ENCODE measurements at places on chromosomes 13 and 19. TPM values are rescaled to one million over a fixed set of nuclear protein-coding genes. Genes with fewer than 3 reads are reported as not detected.

DNA sequence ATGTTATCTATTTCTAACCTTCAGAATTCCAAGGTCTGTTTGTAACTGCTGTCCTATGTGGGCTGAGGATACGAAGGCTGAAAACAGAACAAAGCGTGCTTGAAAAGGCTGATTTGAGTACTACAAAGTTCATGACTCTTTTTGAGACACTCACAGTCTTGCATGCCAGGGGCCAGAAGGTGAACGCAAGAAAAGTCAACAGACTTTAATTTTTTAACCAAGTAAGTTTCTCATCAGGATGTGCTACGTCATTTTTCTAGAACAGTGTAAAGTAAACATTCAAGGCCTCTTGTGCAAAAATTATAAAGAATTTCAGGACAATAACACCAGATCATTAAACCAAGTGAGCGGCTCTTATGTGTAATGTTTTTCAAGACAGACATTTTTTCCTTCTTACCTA, 163.5 kb downstream of the COG6 start:
- H3K36me3 ChIP-seq = no peaks in the 10 kb centered on the region
- H3K27ac ChIP-seq = no peak overlapping the region
- H3K4me1 ChIP-seq = no peaks in the 10 kb centered on the region

- H3K27ac ChIP-seq = peak overlapping the region; percentile 78
- no peaks in the 10 kb centered on the region for H3K27me3 ChIP-seq
- no peak for DNase-seq
- peaks cover 79% of the 10 kb centered on the region for H3K4me1 ChIP-seq
- no peaks in the 10 kb centered on the region for H3K36me3 ChIP-seq
Measured at GRCh38 chr13:98570929-98571372, 6.0 kb downstream of the STK24 start.

LEUTX gene
- total RNA-seq = not detected

- DNase-seq = no peak
- no peaks in the 10 kb centered on the region for H3K27me3 ChIP-seq
- no peaks in the 10 kb centered on the region for H3K36me3 ChIP-seq
- H3K4me3 ChIP-seq = no peak overlapping the region
Measured at GRCh38 chr19:55549500-55550320, 4.4 kb upstream of the SBK3 start.

DNA sequence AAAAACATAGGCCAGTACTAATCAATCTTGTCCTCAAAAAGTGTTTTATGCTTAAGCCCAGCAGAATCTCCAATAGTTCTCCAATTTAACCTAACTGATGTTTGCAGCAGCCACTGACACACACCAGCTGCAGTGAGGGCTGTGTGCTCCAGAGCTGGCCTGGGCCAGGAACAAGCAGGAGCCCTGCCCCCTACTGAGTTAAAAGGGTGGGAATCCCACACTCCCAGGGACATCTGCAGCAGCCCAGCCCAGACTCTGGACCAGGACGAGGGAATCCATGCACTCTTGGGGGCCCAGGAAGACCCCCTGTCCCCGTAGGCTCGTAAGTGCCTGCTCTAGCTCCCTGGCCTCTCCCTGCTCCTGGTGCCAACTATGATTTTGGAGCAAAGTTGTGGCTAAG, 91.5 kb upstream of the ATXN8OS start:
- no peak for DNase-seq
- H3K36me3 ChIP-seq = no peaks in the 10 kb centered on the region
- no peaks in the 10 kb centered on the region for H3K27me3 ChIP-seq
- no peak overlapping the region for H3K4me3 ChIP-seq

DPF1 gene
- total RNA-seq = not detected

- no peak overlapping the region for H3K4me3 ChIP-seq
- H3K36me3 ChIP-seq = peaks cover 10% of the 10 kb centered on the region
- H3K27ac ChIP-seq = peak overlapping the region; percentile 90
- H3K4me1 ChIP-seq = peaks cover 100% of the 10 kb centered on the region
Measured at GRCh38 chr19:38663957-38664502, 16.6 kb downstream of the ACTN4 start.

DNA sequence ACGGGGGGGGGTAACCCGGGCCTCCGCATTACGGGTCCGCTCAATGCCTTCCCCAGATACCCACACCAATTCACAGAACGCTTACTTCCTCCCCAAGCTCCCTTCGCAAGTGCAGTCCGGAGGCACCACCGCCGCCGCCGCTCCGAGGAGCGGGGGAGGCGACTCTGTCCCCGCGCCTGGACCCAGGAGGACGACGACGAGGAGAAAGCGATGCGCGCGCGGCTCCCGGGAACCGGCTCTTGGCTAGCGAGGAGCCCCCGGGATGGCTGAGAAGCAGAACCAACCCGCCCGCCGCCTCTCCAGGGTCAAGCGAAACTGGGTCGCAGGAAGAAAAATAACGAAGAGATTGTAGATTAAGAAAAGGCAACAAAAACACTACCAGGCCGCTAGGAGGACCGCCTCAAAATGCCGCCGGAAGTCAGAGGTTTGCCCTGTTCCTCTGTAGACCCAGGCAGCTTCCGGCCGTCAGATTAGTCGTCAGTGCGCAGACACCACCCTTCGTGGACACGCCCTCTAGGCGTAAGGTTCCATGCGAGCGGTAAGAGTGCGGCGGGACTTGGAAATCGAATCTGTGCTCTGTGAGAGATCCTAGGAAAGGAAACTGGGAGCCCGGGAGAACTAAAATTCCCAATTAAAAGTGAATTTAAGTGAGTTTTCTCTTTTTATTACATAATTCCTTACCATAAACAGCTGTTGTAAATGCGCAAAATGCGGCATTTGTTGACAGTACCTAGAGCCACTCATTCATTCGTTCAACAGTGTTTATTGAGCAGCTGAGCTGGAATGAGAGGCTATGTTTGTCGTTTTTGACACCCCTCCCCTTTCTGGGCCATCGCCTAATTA, at the start of gene ZC3H13:
Gene ZC3H13 (minus strand): TSS at position 428 of the 843 bp plus-strand sequence. CDS start 7,239 bp downstream, outside the sequence.
- peaks cover 14% of the 10 kb centered on the region for H3K4me1 ChIP-seq
- H3K27ac ChIP-seq = peak within 1 kb of the TSS; percentile 91
- H3K36me3 ChIP-seq = no peaks in the 10 kb centered on the region
- no peaks in the 10 kb centered on the region for H3K27me3 ChIP-seq

DNA sequence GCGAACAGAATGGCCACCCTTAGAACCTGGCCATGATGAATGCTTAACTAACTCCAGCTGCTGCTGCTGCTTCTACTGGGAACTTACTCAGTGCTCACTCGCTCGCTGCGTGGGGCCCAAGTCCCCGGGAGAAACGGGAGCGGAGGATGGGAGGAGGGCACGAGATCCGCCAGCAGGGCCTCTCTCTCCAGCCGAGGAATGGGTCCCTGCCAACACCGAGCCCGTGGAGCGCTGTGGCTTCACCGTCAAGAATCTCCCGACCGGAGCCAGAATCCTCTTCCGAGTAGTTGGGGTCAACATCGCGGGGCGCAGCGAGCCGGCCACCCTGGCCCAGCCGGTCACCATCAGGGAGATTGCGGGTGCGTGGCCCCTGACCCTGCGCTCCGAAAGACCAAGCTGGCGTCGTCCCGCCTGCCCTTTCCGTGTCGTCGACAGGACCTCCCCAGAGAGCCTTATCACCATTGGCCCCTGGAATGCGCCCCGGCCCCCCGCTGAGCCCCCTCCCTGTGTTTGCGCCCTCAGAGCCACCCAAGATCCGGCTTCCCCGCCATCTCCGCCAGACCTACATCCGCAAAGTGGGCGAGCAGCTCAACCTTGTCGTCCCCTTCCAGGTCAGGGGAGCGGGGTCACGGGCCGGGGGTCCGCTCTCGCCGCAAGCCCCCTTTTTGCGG, 17.8 kb upstream of the EMC10 start:
- no peak for DNase-seq
- peaks cover 15% of the 10 kb centered on the region for H3K27me3 ChIP-seq
- H3K4me3 ChIP-seq = no peak overlapping the region
- H3K36me3 ChIP-seq = no peaks in the 10 kb centered on the region
- no peak overlapping the region for H3K27ac ChIP-seq

DNA sequence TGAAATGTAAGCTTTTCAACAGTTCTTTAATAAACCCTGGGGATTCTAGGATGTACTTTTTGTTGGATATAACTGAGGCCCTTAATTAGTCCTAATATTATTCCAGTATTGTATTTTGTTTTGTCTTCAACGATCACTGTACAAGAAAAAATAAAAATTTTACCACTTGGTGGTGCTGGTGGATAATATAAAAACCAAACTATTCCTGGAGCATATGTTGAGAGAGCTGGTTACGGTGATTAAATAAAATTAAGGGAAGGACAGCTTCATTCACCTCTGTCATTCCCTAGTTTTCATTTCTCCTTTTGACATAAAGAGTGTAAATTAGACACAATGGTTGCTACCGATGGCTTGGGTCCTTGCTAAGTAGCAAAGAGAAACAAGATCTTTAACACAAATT, 598.6 kb upstream of the PCDH20 start:
- DNase-seq = no peak
- H3K4me1 ChIP-seq = no peaks in the 10 kb centered on the region
- H3K36me3 ChIP-seq = no peaks in the 10 kb centered on the region
- no peak overlapping the region for H3K27ac ChIP-seq
- no peak overlapping the region for H3K4me3 ChIP-seq
- no peaks in the 10 kb centered on the region for H3K27me3 ChIP-seq

C19orf85 gene
- not detected for total RNA-seq

DNA sequence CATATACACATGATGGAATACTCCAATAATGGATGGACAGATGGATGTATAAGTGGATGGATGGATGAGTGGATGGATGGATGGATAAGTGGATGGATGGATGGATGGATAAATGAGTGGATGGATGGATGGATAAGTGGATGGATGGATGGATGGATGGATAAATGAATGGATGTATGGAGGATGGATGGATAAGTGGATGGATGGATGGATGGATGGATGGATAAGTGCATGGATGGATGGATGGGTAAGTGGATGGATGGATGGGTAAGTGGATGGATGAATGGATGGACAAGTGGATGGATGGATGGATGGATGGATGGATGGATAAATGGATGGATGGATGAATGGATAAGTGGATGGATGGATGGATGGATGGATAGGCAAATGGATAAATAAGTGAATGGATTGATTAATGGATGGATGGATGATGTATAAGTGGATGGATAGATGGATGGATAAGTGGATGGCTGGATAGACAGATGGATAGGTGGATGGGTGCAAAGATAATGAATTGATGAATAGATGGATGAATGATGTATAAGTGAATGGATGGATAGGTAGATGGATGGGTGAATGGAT, 8.4 kb upstream of the COMP start:
- no peak overlapping the region for H3K27ac ChIP-seq
- H3K4me3 ChIP-seq = no peak overlapping the region
- H3K36me3 ChIP-seq = no peaks in the 10 kb centered on the region

UGGT2 gene
- total RNA-seq = 21.7 TPM

HIPK4 gene
- 0.64 TPM for total RNA-seq

TEX26 gene
- total RNA-seq = not detected

SCEL gene
- total RNA-seq = 109 TPM

DNA sequence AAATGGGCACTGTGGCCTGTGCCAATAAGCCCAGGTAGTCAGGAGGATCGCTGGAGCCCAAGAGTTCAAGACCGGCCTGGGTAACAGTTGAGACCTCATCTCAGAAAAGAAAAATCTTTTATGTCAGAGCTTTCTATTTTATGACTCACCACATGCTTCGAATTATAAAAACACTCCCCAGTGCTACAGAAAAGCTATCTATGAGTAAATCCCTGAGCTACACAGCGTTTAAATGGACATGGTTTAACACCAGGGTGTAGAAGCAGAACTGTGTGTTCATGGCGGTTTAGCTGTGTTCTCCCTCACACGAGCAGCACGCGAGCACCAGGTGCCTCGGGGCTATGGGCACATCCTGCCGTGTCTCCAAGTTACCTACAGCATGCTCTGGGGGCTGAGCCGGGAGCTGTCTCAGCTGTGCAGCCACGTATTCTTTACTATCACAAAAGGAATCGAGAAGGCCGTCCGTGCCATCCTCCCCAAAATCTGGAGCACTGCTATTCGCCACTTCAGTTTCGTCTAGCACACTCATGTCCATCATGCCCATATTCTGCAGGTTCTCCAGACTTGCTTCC, 6.7 kb downstream of the SAFB2 start:
- no peak for DNase-seq
- no peak overlapping the region for H3K4me3 ChIP-seq
- H3K36me3 ChIP-seq = peaks cover 93% of the 10 kb centered on the region
- no peak overlapping the region for H3K27ac ChIP-seq

DNA sequence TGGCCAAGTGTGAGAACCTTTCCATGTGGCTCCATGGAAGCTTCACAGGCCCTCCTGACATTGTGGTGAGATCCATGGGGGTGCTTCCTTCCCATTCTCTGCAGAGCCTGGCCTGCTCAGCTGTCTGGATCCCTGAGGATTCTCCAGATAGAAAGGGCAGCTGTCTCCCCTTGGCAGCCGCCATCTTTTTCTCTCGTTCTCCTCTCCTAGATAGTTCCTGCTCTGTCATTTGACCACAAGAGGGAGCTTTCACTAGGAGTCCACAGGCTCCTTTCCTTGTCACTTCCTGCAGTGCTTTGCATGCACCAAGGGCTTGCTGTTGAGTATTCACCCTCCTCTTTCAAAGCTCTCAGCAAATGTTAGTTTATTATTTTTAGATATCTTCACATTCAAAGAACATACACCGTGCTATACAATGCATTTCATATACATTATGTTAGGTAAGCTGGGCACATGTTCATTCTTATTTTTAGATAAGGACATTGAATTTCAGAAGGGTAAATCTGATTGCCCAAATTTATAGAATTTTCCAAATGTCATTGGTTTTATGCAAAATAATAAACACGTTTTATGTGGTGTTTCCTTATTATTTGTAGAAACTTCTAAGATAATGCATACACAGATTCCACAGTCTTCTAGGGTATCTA, 133.2 kb downstream of the FRY start:
- no peaks in the 10 kb centered on the region for H3K27me3 ChIP-seq
- no peaks in the 10 kb centered on the region for H3K4me1 ChIP-seq
- no peaks in the 10 kb centered on the region for H3K36me3 ChIP-seq
- no peak overlapping the region for H3K4me3 ChIP-seq

HSD17B14 gene
- total RNA-seq = 23.5 TPM

GRCh38 chr13:109209526-109209925, 576.9 kb downstream of the IRS2 start:
- no peaks in the 10 kb centered on the region for H3K36me3 ChIP-seq
- H3K27ac ChIP-seq = no peak overlapping the region
- H3K4me1 ChIP-seq = no peaks in the 10 kb centered on the region
- DNase-seq = no peak
- no peak overlapping the region for H3K4me3 ChIP-seq

GRCh38 chr13:107475753-107476453, 739.4 kb downstream of the LIG4 start:
- no peak for DNase-seq
- no peak overlapping the region for H3K27ac ChIP-seq
- H3K4me3 ChIP-seq = no peak overlapping the region
- no peaks in the 10 kb centered on the region for H3K4me1 ChIP-seq

CACNA1A gene
- 0.26 TPM for total RNA-seq

DNA sequence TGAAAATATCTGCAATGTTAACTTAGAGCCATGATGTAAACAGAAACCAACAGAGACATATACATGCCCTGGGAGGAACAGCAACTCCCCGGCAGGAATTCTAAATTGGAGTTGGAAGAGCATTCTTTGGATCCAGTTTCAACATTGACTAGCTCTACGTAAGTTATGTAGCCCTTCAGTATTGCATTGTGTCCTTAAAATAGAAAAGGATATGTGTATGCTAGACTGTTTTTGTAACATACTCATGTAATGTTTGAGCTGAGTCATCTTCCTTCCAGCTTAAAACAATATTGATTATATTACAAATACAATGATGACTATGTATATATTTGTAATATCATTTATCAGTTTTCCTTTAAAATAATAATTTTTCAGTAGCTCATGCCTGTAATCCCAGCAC, 1422.2 kb upstream of the PCDH20 start:
- no peak for DNase-seq
- H3K27me3 ChIP-seq = no peaks in the 10 kb centered on the region
- H3K36me3 ChIP-seq = no peaks in the 10 kb centered on the region
- H3K27ac ChIP-seq = no peak overlapping the region
- no peak overlapping the region for H3K4me3 ChIP-seq

C13orf46 gene
- total RNA-seq = 21.2 TPM

All from upper lobe of right lung (tissue), 1 donor.